ENCODE measurements at places on chromosomes 1 and 21. TPM values are rescaled to one million over a fixed set of nuclear protein-coding genes. Genes with fewer than 3 reads are reported as not detected.

Gene IFI44
- total RNA-seq = 2.9 TPM

Gene KPRP
- not detected for total RNA-seq

Gene OR2G6
- total RNA-seq = not detected

Gene SHE
- 5.8 TPM for total RNA-seq

Gene CBR1
- 73.9 TPM for total RNA-seq

Gene TTC39A
- total RNA-seq = 13.1 TPM
